AG09309 (cell line): ENCODE measurements at places on chromosomes 6 and 20.
A peak's percentile ranks its signal among the peaks of the same experiment; 100 is the strongest.

DNA sequence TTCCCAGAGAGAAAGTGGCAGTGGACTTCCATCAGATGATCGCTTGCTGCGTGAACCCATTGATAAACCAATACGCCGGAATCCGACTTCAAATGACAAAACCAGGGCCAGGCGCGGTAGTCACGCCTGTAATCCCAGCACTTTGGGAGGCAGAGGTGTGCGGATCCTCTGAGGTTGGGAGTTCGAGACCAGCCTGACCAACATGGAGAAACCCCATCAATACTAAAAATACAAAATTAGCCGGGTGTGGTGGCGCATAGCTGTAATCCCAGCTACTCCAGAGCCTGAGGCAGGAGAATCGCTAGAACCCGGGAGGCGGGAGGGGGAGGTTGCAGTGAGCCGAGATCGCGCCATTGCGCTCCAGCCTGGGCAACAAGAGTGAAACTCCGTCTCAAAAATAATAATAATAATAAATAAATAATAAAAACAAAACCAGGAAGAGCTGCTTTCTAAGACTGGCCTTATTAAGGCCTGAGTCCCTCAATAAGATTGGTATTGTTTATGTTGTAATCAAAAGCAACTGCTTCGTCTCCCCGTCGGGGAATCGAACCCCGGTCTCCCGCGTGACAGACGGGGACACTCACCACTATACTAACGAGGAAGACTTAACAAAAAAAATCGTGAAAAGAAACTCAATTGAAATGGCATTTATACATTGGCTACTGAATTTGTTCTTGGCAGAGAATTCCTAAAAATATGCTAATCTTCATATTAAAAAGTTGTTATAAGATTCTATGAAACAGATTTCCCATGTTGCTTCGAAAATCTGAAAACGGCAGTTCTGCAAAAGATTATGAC is 110.2 kb upstream of the ZNF184 start:
- no peak for DNase-seq

DNA sequence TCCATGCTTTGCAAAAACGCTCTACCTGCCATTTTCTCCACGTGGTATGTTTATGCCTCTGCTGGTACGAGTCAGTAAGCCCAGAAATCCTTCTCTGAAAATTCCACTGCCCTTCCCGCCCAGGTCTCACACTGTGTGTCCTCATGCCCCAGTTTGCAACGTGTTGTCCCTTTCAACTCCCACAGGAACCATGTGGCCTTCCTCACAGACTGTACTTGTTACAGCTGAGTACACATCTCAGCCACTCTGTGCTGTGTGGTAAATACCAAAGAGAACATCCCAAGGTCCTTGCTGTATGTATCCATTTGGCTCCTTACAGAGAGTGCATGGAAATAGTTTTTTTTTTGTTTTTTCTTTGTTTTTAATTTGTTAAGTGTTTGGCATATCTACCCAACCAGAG is 56.9 kb downstream of the RTN4IP1 start:
- no peak for DNase-seq

GRCh38 chr6:33317419-33317668 is 200 bp downstream of the ZBTB22 start:
- no peak for DNase-seq

GRCh38 chr20:53517146-53517545 is 76.5 kb downstream of the ZNF217 start:
- DNase-seq: no peak

DNA sequence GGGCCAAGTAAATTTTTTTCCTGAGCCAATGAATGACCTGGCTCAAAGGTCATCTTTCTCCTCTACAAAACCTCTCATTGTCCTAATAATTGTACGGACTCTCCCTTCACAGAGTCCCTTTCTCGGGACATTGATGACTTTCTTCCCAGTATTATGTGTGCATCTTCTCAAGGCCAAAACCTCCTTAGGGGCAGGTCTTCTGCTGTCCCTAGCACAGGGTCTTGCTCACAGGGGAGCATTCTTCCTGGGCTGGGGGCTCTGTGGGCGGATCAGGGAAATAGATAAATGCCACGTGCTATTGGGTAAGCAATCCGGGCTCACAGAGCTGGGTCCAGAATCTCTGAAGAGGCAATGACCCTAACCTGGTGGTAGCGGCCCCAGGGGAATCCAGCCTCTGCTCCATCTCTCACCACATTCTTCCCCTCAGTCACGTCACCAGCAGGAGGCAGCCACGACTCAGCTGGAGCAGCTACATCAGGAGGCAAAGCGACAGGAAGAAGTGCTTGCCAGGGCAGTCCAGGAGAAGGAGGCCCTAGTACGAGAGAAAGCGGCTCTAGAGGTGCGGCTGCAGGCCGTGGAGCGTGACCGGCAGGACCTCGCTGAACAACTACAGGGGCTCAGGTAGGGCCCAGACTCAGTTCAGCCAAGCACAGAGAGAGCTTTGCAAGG is 23.5 kb downstream of the CEP250 start:
- no peak for DNase-seq

GRCh38 chr6:44263354-44264100 is 1.8 kb downstream of the NFKBIE start:
- no peak for DNase-seq

DNA sequence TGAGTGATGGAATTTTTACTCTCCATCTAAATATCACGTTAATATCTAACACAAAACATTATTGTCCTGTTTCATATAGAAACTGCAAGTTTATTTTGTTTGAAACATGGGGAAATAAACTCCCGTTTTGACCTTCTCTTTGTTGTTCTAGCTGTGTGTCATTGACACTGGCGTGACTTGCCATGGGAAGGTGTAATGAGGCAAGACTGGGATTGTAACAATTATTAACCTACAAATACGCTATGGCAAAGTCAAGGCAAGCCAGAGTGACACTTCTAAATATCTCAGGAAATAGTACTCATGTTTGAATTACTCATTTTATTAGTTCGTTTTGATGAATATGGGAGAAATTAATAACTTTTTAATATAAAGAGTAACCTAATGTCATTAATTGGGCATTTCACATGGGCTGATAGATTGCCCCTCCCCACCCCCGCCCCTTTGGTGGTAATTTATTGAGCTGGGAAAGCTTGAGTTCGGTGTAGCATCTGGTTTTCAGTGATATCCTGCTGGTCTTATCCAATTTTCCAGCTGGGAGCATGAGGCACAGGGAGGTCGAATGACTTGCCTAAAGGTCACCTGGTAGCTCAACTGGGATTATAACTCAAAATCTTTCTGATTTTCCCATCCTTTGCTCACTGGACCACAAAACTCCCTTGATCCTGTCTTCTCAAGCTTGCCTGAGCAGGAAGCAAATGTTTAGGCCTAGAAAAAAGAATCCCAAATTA is 380.6 kb upstream of the JAG1 start:
- no peak for DNase-seq

DNA sequence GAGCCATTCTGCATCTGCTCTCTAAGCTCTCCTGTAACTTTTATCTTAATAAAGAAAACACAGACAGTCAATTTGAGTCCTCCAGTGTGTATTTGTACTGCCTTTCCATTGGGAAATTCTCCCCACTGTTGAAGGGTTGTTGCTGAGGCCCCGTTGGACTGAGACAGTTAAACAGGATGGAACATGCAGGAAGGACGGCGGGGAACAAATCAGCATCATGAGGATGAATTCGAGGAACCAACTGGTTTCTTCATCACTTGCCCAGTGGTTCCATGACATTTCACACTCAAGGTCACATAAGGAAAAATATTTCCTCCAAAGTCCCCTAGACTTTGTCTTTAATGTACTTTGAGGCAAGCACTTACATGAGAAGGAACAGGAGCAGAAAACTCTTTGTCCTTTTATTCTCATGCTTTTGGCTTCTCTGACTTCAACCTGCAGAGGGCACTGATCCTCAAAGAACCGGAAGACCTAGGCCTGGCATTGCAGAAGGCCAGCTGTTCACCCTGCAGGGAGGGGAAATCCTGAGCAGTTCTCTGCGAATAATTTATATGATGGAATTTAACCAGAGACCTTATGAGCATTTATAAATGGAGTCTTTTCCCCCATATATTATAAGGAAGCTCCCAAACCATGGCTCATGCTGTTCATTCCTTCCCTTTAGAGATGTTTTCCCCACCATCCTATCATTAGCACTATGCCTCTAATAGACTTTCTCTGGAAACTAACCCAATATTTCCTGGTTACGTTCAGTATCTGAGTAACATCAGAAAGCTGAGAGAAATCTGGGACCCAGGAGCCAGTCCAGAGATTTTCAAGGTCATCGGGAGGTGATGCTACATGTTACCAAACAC is 55.2 kb upstream of the ADGRF1 start:
- DNase-seq: peak; percentile 46
